ENCODE measurements at places on chromosomes 5 and 9. TPM values are rescaled to one million over a fixed set of nuclear protein-coding genes. Genes with fewer than 3 reads are reported as not detected.

DNA sequence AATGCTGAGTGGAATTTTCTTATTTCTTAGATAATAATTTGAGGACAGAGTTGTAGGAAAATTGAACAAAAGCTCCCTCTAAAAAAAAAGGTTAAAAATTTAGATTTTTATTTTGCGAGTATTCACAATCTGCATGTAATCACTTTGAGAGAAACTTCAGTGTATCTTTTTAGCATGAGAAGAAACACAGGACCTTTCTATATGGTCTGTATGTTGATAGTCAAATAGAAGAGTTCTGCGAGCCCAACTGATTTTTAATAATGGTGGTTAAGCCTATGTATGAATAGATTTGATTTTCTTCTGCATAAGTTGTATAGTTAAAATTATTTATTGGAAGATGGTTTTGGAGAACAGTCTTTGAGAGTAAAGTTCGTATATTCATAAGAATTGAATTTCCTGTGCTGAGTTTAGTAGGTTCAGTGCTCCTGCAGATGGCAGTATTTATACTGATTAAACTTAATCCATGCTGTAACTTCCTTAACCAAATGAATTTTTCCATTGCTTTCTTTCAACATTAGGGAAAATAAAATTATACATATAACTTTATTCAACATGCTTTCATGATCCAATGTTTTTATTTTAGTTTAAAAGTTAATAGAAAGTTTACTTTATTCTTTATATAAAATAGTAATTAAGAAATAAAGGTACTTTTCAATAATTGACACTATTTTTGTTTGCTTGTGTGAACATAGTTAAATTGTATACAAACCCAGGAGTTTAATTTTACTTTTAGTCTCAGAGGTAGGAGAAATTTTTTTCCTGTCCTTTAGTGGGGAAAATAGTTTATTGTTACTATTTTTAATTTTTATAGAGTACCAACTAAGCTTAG lies 19.6 kb downstream of the TCERG1 start:
- H3K36me3 ChIP-seq = peaks cover 48% of the 10 kb centered on the region
- no peak overlapping the region for H3K4me3 ChIP-seq
- H3K4me1 ChIP-seq = peaks cover 13% of the 10 kb centered on the region
- H3K27ac ChIP-seq = no peak overlapping the region

GRCh38 chr5:57887851-57888621 lies 405.4 kb upstream of the ACTBL2 start:
- no peaks in the 10 kb centered on the region for H3K36me3 ChIP-seq
- H3K4me1 ChIP-seq = no peaks in the 10 kb centered on the region
- no peak for DNase-seq

DNA sequence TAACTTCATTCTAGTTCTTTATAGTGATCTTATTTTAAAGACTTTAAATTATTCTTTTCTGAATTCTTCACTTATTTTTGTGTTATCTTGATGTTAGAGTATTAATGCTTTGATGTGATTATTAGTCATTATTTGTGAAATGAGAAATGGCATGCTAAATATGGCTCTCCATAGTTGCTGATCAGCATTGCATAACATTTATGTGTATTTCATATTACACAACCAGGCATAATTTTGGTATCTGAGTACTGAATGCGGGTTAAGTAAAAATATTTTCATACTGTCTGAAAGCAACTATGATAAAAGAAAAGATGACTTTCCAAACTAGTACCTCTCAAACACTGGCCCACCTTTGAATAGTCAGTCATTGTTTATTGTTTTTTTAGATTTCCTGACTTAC lies 41.1 kb upstream of the CCNH start:
- no peaks in the 10 kb centered on the region for H3K36me3 ChIP-seq
- DNase-seq = no peak
- no peak overlapping the region for H3K27ac ChIP-seq
- H3K4me3 ChIP-seq = no peak overlapping the region
- peaks cover 10% of the 10 kb centered on the region for H3K27me3 ChIP-seq

GRCh38 chr5:136020001-136020382 lies 8.8 kb upstream of the TGFBI start:
- no peak for DNase-seq
- H3K27ac ChIP-seq = no peak overlapping the region
- H3K4me3 ChIP-seq = no peak overlapping the region
- no peaks in the 10 kb centered on the region for H3K36me3 ChIP-seq
- H3K4me1 ChIP-seq = peaks cover 5% of the 10 kb centered on the region
- peaks cover 15% of the 10 kb centered on the region for H3K27me3 ChIP-seq

GRCh38 chr5:162026803-162027202 lies 40.8 kb upstream of the GABRG2 start:
- no peak for DNase-seq
- H3K36me3 ChIP-seq = no peaks in the 10 kb centered on the region
- H3K4me1 ChIP-seq = no peaks in the 10 kb centered on the region
- H3K27me3 ChIP-seq = no peaks in the 10 kb centered on the region

DNA sequence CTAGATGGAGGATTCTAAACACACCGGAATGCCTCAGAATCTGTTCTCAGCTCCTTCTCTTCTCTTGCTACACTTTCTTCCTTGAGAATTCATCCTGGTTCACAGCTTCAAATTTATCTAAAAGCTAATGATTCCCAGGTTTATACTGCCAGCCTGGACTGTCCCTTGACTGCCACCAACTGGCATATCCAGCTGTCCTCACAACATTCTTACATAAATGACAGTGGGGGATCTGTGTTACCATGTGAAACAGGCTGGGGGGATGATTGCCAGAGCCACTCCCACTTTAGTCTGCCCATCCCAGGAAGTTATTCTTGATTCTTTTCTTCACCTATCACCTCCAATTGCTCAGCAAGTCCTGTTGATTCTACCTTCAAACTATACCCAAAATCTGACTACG lies 27.2 kb upstream of the ZFR start:
- no peaks in the 10 kb centered on the region for H3K27me3 ChIP-seq
- no peak overlapping the region for H3K4me3 ChIP-seq
- no peak overlapping the region for H3K27ac ChIP-seq
- no peaks in the 10 kb centered on the region for H3K36me3 ChIP-seq
- H3K4me1 ChIP-seq = no peaks in the 10 kb centered on the region
- no peak for DNase-seq

GRCh38 chr5:98787131-98787719 lies 13.8 kb downstream of the RGMB start:
- no peaks in the 10 kb centered on the region for H3K36me3 ChIP-seq
- peaks cover 7% of the 10 kb centered on the region for H3K27me3 ChIP-seq
- H3K4me1 ChIP-seq = no peaks in the 10 kb centered on the region
- no peak for DNase-seq

The MRPS27 gene
- total RNA-seq = 45.5 TPM

GRCh38 chr9:107051392-107051791 lies 188.4 kb downstream of the ZNF462 start:
- no peaks in the 10 kb centered on the region for H3K36me3 ChIP-seq
- no peak overlapping the region for H3K27ac ChIP-seq
- no peaks in the 10 kb centered on the region for H3K4me1 ChIP-seq
- DNase-seq = no peak
- no peaks in the 10 kb centered on the region for H3K27me3 ChIP-seq

The MELK gene
- total RNA-seq = 69.6 TPM

DNA sequence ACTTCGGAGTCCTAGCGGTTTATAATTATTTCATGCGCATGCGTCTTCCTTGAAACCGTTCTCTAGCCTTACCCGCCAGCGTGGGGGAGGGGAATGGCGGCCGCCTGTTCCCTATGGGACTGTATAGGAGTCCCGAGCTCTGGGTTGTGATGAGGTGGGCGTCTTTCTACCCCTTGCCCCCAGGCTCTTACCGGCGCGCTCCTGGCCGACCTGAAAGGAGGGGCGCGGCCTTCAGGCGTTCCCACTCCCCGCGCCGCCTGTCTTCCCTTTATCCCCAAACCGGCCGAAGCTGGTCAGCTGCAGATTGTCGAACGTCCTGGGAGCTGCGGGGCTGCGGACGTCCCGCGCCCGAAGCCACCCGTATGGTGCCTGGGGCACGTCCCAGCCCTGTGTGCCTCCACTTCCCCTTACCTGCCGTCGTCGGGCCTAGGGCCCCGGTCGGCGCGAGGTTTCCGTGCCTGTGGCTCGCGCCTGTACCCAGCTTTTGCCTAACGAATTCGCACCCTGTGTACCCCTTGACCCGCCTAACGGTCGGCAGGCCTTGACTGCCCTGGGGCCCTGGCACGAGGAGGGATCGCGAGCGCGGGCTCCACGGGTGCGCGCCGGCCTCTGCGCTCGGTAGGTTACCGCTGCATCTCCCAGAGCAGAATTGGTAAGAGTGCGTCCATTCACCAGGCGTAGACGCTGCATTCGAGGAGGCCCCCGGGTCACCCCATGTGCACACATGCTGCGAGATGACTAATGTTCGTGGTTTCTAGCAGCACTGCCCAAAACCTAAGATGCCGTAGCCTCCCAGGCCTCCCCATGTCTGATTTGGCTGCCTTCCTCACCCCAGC lies 653 bp upstream of the HNRNPH1 start:
- peaks cover 33% of the 10 kb centered on the region for H3K4me1 ChIP-seq
- DNase-seq = peak; percentile 81
- peak overlapping the region; percentile 96 for H3K4me3 ChIP-seq
- peaks cover 3% of the 10 kb centered on the region for H3K27me3 ChIP-seq

The PCDHA1 gene
- total RNA-seq = not detected
